ENCODE measurements at places on chromosomes 6 and 20.

- DNase-seq = no peak
These were observed 39.8 kb upstream of the HBS1L start for GRCh38 chr6:135094403-135094821.

GRCh38 chr6:32865724-32866443, 11.9 kb downstream of the PSMB9 start:
- no peak for DNase-seq

GRCh38 chr6:63452125-63452524, 120.2 kb upstream of the LOC128125822 start:
- DNase-seq = no peak

DNA sequence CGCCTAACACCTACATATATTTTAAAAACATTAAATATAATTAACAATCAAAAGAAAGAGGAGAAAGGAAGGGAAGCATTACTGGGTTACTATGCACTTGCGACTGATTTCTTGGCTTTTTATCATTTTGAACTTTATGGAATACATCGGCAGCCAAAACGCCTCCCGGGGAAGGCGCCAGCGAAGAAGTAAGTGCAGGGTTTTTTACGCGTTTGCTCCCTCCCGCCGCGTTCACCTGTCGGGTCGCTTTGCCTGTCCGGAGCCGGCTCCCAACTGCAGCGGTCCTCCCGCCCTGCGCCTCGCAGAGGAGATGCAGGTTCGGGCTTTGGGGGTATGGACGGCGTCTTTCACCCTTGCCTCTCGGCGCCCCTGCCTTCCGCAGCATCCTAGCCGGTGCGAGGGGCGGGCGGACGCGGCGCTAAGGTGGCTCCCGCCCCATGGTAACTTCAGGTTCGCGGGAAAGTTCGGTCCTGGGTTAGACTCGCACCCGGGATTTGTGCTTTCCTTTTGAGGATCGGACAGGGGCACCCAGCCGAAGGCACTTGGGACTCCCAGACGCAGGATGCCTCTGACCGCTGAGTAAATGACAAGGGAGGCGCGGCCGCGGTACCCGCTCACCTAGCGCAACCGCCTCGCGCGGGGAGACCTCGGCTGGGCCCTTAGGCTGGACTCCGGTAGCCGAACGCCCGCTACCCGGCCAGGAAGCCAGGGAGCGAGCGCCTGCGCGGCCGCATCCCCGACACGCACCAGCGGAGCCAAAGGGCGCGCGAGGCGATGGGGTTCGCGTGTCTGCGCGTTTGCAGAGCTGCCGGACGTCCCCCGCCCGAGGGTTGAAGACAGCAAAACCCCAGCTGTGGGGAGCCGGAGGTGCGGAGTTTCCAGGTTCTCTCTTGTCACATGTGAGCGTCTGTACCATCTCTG, 891 bp downstream of the RSPO3 start:
- DNase-seq = peak; percentile 31

DNA sequence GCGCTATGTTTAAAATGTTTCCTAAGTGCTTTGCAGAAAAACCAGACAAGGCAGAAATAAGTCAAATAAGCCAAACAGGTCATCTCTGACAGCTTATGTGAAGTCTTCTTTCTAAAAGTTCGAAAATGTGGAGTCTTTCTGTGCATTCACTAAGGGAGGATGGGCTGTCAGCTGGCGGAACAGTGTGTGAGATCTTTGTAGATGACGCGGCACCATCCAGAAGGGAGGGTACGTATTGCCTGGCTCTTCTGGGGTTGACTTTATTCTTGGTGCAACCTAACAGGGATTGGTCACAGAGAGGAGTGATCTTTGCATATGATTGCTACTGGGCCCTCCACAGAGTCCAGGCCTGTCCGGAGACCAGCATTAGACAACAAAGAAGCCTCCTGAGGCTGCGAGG, 114.5 kb upstream of the EDN1 start:
- no peak for DNase-seq

DNA sequence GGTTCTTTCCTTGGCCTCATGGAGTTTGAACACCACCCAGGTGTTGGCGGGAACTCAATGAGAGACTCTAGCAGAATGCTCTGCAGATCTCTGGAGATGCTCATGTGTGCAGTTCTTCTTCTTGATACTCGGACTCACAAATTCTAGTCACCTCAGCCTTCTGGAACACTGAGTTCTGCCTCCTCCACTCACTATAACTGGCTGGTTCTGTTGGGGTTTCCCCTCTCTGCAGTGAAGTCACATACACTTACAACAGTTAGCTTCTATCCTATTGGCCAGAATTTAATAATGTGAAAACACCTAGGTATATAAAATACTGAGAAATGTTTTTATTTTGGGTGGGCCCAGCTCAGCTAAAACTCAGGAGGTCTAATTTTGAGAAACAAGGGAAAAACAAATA, 109.6 kb upstream of the HIVEP1 start:
- no peak for DNase-seq

- no peak for DNase-seq
These were observed 320.5 kb downstream of the MMUT start for GRCh38 chr6:49142421-49143151.

DNA sequence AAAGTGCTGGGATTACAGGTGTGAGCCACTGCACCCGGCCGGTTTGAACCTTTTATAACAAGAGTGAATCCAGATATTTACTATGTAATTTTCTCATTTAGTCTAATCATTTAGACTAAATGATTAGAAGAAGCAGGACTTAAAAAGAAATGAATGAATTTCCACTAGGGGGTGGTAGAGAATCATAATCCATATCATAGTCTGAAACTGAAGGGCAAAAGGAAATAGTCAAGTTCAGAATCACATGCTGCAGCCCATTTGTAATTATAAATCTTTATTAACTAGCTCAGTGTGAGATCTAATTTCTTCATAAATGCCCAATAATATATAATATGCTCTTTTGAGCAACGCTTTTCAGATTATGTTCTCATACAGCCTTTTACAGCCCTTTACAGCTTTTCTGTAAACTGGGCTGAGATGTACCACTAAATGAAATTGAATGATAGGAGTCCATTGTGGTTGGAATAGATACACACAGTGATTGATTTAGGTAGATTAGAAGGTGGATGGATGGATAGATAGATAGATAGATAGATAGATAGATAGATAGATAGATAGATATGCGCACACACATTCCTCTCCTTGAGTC, 31.8 kb downstream of the PSMB9 start:
- no peak for DNase-seq

- DNase-seq = no peak
These were observed 78.3 kb upstream of the TIAM2 start for GRCh38 chr6:154916857-154917256.

GRCh38 chr6:93900142-93900541, 480.8 kb upstream of the EPHA7 start:
- no peak for DNase-seq

- no peak for DNase-seq
These were observed 171.8 kb upstream of the RNF24 start for GRCh38 chr20:4187147-4187546.

GRCh38 chr6:141562851-141563763, 569.6 kb upstream of the GJE1 start:
- peak; percentile 38 for DNase-seq

GRCh38 chr20:59019217-59019616, at the start of gene TUBB1:
Gene TUBB1, plus strand, starts transcription at chr20:59019429. Its CDS starts 94 bp downstream, at chr20:59019523.
- DNase-seq = no peak

GRCh38 chr6:16723826-16724225, 37.4 kb downstream of the ATXN1 start:
- DNase-seq = no peak

DNA sequence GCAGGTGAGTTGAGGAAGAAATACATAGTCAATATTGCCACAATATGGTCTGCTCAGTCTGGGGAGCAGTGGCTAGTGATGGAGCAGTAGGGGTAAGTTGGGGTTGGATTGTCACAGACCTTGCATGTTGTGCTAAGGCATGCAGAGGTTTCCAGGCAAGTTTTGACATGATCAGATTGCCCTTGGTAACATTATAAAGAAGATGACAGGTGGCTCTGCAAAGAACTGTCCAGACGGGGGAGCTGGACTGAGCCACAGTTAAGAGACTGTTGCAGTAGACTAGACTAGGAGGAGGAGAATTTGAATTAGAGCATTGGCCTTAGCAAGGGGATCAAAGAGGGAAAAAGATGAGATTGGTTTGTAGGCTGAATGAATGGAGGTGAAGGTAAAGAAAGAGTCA, 23.4 kb downstream of the ATRN start:
- no peak for DNase-seq

- no peak for DNase-seq
These were observed 482.7 kb upstream of the JARID2 start for GRCh38 chr6:14763139-14763538.

GRCh38 chr20:16378712-16379370, 194.4 kb downstream of the KIF16B start:
- DNase-seq = no peak

DNA sequence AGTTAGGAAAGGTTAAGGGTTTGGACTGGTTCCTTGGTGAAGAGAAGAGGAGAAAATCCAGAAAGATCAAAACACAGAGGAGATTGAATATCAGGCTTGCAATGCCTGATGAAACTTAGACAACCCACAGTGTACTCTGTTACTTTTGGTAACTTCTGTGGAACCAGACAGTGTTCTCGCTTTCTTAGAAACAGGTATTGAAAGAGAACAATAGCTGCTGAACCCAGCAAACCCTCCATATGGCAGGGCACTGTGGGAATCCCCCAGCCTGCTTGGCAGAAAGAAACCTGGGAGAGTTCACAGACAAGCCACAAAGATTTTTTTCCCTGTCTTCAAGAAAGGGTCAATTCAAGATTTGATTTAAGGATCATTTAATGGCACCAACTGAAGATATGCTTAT, 342.8 kb downstream of the FOXA2 start:
- no peak for DNase-seq

GRCh38 chr6:34491091-34491430, 25.2 kb downstream of the PACSIN1 start:
- DNase-seq = no peak

GRCh38 chr20:45867819-45868176, 10.4 kb downstream of the ZSWIM3 start:
- DNase-seq = no peak

DNA sequence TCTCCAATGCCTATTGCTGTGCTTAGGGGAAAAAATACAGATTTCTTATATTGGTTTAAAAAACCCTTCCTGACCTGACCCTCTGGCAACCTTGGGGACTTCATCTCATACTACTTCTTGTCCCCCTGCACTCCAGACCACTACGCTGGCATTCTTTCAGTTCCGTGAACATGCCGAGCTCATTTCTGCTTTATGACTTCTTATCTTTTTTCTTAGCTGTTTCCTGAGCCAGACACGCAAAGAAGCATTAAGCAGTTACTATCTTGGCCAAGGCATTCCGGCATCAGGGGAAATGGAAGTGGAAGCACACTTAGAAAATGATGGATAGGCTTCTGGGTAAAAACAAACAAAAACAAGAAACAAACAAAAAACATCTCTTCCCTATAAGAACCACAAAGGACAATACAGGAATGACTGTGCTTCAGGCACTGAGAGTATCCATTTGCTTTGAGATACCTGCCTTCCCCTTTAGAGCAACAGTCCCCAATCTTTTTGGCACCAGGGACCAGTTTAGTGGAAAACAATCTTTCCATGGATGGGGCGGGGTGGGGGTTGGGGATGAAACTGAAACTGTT, 4.4 kb upstream of the CCDC28A start:
- DNase-seq = no peak

DNA sequence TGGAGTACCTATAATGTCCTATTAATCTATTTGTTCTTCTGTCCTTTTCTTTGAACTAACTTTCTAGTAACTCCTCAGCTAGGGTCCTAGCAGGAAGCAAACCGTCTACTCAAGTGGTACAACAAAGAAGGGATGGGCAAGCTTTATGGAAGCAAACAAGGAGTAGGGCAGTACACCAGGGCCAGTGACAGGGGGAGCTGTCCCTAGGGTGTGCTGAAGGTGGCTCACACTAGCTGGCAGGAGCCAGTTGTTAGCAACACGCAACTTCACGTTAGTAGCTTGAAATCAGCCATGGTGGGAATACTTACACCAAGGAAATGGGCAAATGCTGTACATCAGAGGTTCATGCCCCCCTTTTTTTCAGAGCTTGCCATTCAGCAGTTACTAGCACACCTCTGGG, 74.0 kb upstream of the EYA2 start:
- DNase-seq = no peak

GRCh38 chr6:81075974-81076373, 676.5 kb downstream of the TENT5A start:
- DNase-seq = no peak

DNA sequence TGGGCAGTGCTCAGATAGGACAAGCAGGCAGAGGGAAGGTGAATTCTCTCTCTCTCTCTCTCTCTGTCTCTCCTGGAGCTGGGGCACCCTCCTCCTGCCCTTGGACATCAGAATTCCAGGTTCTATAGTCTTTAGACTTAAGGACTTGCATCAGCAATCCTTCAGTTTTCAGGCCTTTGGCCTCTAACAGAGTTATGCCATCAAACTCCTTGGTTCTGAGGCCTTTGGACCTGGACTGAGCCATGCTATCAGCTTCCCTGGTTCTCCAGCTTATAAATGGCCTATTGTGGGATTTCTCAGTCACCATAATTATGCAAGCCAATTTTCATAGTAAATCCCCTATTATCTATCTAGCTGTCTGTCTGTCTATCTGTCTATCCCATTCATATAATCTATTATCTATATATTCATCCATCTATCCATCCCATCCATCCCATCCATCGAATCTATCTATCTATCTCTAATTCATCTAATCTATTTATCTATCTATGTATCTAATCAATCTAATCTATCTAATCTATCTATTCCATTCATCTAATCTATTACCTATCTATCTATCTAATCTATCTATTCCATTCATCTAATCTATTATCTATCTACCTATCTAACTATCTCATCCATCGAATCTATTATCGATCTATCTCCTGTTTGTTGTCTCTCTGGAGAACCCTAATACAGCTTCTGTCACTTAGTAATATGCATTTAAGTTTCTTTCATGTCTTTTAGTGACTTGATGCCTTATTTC, 48.2 kb upstream of the HIVEP1 start:
- DNase-seq = no peak

- DNase-seq = no peak
These were observed 62.0 kb downstream of the FAXC start for GRCh38 chr6:99287523-99287922.

- no peak for DNase-seq
These were observed 31.5 kb upstream of the TOP1 start for GRCh38 chr20:40997116-40997515.

GRCh38 chr20:39044501-39044900, 82.4 kb downstream of the DHX35 start:
- DNase-seq = no peak

- DNase-seq = no peak
These were observed 59.1 kb upstream of the KCNK16 start for GRCh38 chr6:39381550-39382140.

DNA sequence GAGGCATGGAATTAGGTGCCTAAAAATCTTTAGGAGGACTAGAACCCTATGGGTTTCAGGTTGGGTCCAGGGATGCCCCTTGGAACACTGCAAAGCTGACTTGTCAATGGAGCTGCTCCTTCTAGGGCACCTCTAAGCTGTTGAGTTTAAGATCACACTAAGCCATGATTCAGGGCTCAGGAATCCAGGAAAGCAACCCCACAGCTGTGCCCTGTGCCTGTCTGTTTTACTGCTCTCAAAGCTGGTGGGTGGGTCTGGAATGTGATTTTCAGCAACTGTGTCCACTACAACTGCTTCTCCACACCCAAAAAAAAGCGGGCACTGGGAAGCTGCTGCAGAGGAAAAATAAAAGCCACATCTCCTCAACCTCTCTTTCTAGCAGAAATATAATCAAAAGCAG, 310.4 kb upstream of the MOCS1 start:
- DNase-seq = no peak

GRCh38 chr6:147055821-147056392, 148.3 kb upstream of the STXBP5 start:
- DNase-seq = no peak

- DNase-seq = no peak
These were observed 159.3 kb upstream of the JARID2 start for GRCh38 chr6:15086348-15087158.

All from activated CD4-positive, CD25-positive, alpha-beta regulatory T cell treated with anti-CD3 and anti-CD28 coated beads, Interleukin-2, amount 50 U/mL, for 72 hours (primary cell).